ENCODE measurements at places on chromosomes 12 and 14.

GRCh38 chr12:98211909-98212695 is 303.3 kb upstream of the TMPO start:
- DNase-seq, result no peak

DNA sequence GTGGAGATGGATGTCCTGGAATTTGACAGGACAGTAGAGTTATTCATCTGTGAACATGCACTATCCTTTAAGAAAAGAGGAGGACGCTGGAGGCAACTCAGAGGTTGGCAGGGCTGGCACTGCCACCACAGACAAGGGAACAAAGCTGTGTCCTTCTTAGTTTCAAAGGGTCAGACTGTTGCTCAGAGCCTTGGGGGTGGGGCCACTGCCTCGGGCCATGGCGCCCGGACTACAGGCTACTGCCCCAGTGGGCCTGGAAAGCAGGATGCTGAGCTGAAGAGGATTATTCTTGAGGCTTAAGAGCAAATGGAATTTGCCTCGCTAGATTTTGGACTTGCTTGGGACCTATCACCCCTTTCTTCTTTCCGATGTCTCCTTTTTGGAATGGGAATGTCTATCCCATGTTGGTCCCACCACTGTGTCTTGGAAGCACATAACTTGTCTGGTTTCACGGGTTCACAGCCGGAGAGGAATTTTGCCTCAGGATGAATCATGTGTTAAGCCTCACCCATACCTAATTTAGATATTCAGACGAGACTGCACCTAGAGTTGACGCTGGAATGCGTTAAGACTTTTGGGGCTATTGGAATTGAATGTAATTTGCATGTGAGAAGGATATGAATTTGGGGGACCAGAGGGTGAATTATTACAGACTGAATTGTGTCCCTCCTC is 114.8 kb upstream of the RFLNA start:
- no peak for DNase-seq

DNA sequence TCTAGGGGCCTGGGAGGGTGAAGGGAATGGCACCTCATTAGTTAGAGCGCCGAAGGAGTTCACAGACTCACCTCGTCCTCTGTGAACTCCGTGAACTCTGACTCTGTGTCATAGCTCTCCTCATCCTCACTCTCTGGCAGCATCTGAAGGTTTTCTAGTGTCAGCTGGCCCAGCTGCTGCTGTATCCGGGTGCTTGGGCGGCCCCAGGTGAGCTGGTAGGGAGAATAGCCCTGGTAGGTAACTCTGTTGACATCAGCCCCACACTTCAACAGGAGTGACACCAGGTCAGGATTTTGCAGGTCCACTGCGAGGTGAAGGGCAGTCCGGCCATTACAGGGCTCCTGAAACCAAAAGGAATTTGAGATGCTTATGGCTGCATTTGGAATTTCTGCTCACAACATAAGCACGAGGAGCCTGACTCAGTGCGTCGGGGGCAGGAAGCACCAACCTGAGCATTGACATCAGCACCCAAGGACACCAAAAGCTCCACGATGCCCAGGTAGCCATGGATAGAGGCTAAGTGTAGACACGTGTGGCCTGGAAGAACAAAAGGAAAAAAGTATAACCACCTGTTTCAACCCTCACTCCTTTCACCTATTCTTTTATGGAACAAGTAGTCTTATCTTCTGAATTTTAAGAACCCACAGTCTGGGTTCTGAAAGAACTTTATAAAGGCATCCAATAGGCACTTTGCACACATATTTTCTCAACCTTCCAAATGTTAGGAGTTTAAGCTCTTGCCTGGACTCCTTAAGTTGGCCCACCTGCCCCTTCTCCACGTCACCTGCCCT is 2.0 kb downstream of the NFKBIA start:
- DNase-seq, result peak; percentile 26

GRCh38 chr14:90332271-90332584 is 487 bp upstream of the NRDE2 start:
- no peak for DNase-seq

GRCh38 chr12:72272731-72273498 is 745 bp downstream of the TRHDE start:
- no peak for DNase-seq

- DNase-seq, result no peak
Observed at GRCh38 chr12:81468206-81468605, 290.9 kb downstream of the PPFIA2 start.

- no peak for DNase-seq
Observed at GRCh38 chr12:131058700-131059099, 105.0 kb downstream of the ADGRD1 start.

DNA sequence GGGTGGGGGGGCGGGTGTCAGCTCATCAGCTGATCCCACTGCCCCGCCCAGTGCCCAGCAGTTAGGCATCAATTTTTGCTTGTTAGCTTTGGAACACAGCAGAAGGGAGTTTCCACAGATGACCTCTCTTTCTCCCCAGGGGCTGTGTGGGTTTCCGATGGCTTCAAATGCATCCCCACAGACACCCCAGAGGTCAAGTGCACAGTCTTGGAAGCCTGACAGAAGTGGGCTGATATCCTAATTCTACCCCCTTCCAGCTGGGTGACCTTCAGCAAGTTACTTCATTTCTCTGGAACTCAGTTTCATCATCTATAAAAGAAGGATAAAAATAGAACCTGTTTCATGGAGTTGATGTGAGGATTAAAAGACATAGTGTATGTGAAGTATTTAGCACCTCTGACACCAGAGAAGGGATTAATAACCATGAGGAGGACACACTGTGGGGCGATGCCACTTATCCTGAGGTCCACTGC is 22.0 kb downstream of the TTC9 start:
- DNase-seq, result no peak

DNA sequence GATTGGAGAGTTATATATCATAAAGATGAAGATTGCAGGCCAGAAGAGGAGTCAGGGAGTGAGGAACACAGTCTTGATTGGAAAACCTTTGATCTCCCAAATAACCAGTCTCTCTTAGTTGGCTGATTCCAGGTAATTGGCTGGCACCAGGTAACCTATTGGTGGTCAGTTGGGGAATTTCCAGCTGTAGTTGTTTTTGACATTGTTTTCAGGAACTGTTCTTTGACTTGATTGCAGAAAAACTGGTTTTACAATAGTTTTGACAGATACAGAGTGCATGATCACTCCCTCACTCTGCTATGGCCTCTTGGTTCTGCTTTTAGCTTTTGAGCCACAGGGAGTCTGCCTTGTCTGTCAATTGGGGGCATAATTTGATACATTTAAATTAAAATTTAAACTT is 71.6 kb downstream of the ZNF641 start:
- DNase-seq, result no peak

- DNase-seq, result no peak
Observed at GRCh38 chr12:93957168-93957567, 191.2 kb upstream of the PLXNC1 start.

GRCh38 chr14:99892406-99892805 is 99.2 kb downstream of the EML1 start:
- DNase-seq, result no peak

- DNase-seq, result no peak
Observed at GRCh38 chr12:29634057-29634456, 136.6 kb upstream of the OVCH1 start.

GRCh38 chr14:89408907-89409700 is 7.9 kb downstream of the FOXN3 start:
- DNase-seq, result no peak

DNA sequence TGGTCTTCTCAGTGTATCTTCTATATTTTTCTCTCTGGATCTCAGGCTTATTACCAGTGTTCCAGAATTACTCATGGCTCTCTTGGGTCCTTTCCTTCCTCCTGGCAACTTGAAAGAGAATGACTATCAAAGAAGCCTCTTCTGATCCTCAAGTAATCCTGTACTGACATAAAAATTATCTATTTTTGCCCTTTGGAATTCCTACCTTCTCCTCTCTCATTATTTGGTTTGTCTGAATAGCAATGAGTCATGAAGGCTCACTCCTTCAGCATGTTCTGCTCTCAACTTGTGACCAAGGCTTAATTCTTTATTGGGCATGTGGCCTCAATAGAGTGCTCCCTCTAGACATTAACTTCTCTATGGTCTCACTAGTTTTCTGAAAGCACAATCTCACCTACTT is 553.6 kb upstream of the ATP2B1 start:
- no peak for DNase-seq
